ENCODE measurements at places on chromosomes 13 and 19.

- no peak for DNase-seq
These were observed 1044.4 kb downstream of the UQCRFS1 start for GRCh38 chr19:28168557-28168956.

- DNase-seq: no peak
These were observed 19.3 kb downstream of the PLD3 start for GRCh38 chr19:40367577-40368434.

- peak; percentile 99 for DNase-seq
These were observed 135.2 kb downstream of the TSHZ3 start for GRCh38 chr19:31214086-31214485.

- peak; percentile 84 for DNase-seq
These were observed 782 bp upstream of the CA11 start for GRCh38 chr19:48646722-48647216.

- DNase-seq: no peak
These were observed 63.9 kb upstream of the MCF2L start for GRCh38 chr13:112905086-112905485.

DNA sequence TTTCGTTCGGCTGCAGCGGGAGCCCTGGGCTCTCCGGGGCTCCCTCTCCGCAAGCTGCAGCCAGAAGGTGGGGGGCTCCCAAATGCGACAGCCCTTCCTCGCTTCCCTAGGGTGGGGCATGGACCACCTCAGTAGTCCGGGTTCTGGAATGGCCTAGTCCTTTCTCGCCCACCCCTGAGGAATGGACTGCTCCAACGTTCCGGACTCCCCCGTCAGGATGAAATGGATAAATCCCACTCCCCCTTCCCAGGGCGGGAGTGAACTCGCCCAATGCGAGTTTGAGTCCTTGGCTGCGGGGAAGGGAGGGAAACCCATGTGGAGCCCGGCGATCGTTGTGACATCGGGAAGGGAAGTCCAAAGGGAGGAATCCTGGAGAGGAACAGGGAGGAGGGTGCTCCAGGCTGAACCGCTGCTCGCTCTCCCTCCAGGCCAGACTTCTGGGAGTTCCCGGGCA, 5.5 kb downstream of the HRC start:
- DNase-seq: peak; percentile 85

DNA sequence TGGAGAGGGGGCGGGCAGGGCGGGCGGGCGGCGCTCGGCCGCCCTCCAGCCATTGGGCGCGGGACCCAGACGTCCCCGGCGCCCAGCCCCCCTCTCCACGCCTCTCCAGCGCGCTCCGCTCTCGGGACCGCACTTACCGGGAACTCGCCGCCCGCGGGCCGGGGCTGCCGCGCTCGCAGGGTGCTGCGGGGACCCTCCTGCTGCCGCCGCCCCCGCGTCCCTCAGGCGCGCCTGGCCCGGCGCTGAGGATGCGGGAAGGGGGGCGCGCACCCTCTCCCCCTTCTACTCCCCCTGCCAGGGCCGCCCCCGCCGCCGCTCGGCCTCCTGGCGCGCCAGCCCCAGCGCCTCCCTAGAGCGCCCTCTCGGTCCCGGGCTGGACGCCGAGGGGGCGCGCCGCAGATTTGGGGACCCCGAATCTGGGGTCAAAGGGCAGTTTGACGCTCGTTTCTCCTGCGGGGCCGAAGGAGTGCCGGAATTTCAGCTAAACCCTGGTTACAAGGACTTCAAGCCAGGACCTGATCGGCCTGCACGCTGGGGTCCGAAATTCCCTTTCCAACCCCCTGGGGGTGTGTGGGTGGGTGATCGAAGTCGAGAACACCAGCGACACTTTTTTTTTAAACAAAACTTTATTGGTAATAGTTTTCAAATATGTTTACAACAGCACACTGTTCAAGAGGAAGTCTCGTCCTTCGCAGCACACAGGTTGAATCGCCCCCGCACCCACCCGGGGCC, 696 bp upstream of the SAMD1 start:
- DNase-seq: peak; percentile 52

- no peak for DNase-seq
These were observed 1192.2 kb downstream of the EFNB2 start for GRCh38 chr13:105343134-105343806.

DNA sequence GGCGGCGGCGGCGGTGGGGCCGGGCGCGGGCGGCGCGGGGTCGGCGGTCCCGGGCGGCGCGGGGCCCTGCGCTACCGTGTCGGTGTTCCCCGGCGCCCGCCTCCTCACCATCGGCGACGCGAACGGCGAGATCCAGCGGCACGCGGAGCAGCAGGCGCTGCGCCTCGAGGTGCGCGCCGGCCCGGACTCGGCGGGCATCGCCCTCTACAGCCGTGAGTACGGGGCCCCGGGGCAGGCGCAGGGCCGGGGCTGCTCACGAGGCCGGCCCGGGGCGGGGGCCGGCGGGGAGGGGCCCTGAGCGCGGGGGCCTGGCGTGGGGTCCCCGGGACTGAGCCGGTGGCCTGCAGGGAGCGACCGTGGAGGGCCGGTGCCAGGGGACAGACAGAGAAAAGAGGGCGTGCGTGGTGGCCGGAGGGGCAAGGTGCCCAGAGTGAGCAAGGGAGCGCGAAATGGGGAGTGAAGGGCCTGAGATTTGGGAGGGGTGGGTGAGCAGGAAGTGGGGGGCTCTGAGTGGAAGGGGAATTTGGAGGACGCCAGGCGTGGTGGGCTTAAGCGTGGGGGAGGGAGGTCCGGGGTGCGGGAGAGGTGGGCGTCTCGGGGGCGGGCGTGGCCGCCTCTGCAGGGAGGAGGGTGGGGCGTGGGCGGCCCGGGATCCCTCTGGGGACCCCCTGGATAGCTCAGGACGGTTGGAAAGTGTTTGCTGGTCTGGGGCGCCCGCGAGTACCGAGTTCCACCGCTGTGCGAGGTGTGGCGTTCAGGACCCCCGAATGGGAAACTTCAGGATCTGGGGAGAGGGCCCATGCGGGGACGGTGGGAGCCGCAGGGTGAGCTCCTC, 575 bp downstream of the CARM1 start:
- DNase-seq: no peak

- DNase-seq: no peak
These were observed 33.2 kb downstream of the CACNG6 start for GRCh38 chr19:54024660-54025059.

- peak; percentile 58 for DNase-seq
These were observed 28.0 kb upstream of the WASF3 start for GRCh38 chr13:26529441-26529840.

DNA sequence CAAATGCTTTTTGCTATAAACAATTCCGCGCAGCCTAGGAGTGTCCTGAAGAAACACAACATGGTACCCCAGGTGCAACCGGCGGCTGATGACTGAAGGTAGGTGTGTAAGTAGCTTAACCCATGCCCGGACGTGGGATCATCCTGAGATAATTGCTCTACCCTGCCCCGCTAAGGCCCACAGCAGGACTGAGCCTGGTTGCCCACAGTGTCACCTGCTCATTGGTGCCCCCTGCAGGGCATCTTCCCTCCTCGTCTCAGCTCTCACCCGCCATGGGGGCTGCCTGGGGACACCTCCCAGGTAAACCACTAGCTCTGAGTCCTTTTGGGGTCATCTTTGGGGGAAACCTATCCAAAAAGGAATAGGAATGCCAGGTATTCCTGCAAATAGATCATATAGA, 22.3 kb downstream of the TMEM161A start:
- no peak for DNase-seq

Measured in amniotic epithelial cell (primary cell).